NCI-H2081 treated with DMSO at 0.1 percent for 48 hours (cell line): ENCODE measurements at places on chromosomes 2 and 18.

DNA sequence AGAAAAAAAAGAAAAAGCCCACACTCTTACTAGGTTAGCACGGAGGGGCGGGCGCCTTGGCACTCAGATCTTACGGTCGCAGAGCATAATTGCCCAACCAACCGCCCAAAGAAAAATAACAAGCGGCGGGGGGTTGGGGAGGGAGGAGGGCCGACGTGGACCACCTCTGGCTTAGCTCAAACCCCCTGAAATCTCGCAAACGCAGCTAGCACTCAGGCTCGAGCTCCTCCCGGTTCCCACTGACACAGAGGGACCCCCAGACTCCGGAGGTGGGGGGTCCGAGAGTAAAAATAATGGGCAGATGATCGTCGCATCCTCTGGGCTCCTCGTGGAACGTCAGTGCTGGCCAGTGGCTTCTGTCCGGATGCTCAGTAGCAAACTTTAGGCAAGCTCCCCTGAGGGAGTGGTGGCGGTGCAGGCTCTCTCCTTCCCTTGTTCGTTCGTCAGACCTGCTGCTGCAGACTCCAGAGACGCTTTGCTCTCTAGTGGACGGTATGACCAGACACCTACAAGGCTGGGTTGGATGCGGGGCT, 12.0 kb downstream of the CATIP start:
- DNase-seq = no peak

DNA sequence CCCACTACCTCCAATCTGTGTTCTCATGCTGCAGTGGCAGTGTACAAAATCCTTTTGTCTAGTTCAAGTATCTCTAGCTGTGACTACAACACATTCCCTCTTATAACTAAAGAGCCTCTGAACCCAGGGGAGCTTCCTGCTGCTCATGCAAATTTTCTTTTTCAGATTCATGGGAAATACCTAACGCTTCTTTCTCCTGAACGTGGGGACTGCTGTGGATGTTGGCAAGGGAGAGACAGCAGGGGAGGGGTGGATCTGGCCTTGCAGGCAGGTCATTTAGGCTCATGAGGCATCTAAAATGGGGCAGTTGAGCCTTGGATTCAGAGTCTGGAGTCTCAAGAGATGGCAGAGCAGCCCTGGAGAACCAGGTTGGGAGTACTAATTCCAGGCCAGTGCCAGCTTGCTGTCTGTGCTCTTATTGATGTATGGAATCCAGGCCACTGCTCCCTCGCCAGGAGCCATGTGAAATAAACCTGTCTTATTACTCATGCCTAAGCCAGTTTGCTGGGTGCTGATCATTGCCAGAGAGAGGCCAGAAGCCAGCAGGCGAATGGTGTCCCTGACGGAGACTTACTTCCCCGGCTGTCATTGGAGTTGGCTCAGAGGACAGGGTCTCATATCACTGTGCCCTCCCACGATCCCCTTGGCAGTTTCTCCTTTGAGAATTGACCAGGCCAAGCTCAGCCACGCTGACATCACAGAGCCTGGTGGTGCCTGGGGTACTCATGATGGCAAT, 29.2 kb upstream of the TNP1 start:
- no peak for DNase-seq

DNA sequence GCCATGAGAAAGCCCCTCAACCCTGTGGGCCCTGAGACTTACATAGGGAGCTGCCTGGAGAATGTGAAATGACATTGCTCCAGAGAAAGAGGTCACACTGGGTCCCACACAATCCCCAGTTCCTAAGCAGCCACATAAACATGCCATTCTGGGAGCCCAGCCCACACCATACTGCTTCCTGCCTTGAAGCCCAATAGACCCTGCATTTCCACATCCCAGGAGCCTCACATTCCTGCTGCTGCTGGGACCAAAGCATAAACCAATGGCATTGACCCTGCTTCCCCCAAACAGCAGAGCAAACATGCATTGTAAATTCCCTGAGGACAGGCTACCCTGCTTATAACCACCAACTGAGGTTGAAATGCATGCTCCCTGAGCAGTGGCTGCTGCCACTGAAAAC, 1117.6 kb upstream of the SLC39A10 start:
- DNase-seq = no peak

- DNase-seq = no peak
Observed at GRCh38 chr2:113116100-113116958, 11.1 kb upstream of the IL1RN start.
